ENCODE measurements at places on chromosomes 7 and 10. TPM values are rescaled to one million over a fixed set of nuclear protein-coding genes. Genes with fewer than 3 reads are reported as not detected.

- DNase-seq, result no peak
- H3K4me1 ChIP-seq, result no peaks in the 10 kb centered on the region
- no peaks in the 10 kb centered on the region for H3K27me3 ChIP-seq
- no peak overlapping the region for H3K4me3 ChIP-seq
- no peak overlapping the region for H3K27ac ChIP-seq
Measured at GRCh38 chr7:89023877-89024276, 228.3 kb upstream of the TEX47 start.

The MBL2 gene
- total RNA-seq, result not detected

- H3K27me3 ChIP-seq, result no peaks in the 10 kb centered on the region
- H3K4me3 ChIP-seq, result no peak overlapping the region
- no peak overlapping the region for H3K27ac ChIP-seq
- no peaks in the 10 kb centered on the region for H3K4me1 ChIP-seq
- no peak for DNase-seq
- H3K36me3 ChIP-seq, result no peaks in the 10 kb centered on the region
Measured at GRCh38 chr10:65197935-65198334, 1676.7 kb downstream of the REEP3 start.

- no peak overlapping the region for H3K27ac ChIP-seq
- H3K36me3 ChIP-seq, result no peaks in the 10 kb centered on the region
- H3K4me3 ChIP-seq, result no peak overlapping the region
- H3K27me3 ChIP-seq, result no peaks in the 10 kb centered on the region
Measured at GRCh38 chr10:68208424-68209042, 23.4 kb downstream of the ATOH7 start.

DNA sequence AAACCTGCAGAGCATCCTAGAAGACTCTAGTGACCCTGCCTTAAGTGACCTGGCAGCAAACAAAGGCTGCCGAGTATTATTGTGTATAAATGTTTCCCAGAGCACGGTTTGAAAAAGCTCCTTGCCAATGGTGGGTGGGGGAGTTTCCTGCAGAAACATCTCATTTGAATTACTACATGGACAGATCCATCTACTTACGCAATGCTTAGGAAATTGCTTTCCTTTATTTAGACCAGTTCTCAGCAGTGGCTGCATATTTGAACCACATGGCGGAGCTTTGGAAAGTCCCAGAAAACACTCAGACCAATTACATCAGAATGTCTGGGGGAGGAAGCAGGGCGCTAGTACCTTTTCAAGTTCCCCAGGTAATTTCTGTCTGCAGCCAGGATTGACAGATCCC is 560.9 kb downstream of the SDK1 start:
- peaks cover 10% of the 10 kb centered on the region for H3K4me1 ChIP-seq
- peak; percentile 42 for DNase-seq
- H3K27ac ChIP-seq, result no peak overlapping the region
- no peak overlapping the region for H3K4me3 ChIP-seq
- no peaks in the 10 kb centered on the region for H3K36me3 ChIP-seq

The MYOZ1 gene
- total RNA-seq, result 6.0 TPM

DNA sequence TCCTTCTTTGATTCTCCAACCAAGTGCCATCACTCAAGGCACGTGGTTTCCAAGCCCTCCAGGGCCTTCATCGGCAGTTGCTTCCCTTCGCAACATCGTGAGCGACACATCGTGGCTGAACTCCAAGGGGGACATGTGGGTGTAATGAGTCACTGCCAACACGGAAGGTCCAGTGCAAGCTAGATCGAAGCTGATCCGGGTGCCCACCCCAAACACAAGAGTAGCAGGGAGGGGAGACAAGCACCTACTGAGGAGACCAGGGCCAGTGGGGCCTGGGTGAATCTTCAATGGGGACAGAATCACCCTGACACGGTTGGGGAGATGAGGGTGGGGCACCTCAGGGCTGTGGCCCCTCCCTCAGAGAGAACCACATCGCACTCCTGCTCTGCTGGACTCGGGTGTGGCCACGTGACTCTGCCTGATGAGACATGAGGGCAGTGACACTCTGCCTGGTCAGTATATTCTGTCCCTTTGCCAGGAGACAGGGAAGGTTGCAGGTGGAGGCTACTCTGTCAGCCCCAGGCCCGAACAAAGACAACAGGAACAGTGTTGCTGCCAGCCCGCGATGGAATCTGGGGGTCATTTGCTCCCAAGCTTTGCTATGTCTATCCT is 36.8 kb upstream of the HSPA12A start:
- no peaks in the 10 kb centered on the region for H3K36me3 ChIP-seq
- H3K4me3 ChIP-seq, result no peak overlapping the region

DNA sequence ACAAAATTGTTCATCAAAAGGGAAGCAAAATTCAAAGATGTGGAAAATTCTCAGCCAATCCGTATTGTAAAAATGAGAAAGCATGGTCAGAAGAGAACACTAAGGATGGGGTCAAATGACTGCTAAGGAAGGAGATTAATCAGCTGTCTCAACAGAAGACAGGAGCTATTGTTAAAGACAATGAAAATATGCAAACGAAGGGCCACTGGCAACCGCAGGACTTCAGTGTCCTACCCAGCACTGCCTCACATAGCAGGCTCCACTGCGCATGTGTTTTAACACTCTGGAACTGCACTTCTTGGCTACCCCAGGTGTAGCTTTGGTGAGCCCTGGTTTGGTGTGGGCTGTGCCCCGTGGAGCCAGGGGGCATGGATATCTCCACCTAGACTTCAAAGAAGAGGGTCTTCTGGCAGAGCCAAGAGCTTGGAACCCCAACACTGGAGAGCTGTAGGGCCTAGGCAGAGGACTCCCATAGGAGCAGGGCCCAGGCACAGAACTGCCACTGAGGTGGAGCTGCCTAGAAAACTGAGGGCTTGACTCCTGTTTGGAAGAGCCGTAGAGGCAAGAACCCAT is 176.2 kb upstream of the GDF10 start:
- H3K27me3 ChIP-seq, result no peaks in the 10 kb centered on the region
- H3K36me3 ChIP-seq, result no peaks in the 10 kb centered on the region
- no peaks in the 10 kb centered on the region for H3K4me1 ChIP-seq
- H3K27ac ChIP-seq, result no peak overlapping the region
- no peak overlapping the region for H3K4me3 ChIP-seq

DNA sequence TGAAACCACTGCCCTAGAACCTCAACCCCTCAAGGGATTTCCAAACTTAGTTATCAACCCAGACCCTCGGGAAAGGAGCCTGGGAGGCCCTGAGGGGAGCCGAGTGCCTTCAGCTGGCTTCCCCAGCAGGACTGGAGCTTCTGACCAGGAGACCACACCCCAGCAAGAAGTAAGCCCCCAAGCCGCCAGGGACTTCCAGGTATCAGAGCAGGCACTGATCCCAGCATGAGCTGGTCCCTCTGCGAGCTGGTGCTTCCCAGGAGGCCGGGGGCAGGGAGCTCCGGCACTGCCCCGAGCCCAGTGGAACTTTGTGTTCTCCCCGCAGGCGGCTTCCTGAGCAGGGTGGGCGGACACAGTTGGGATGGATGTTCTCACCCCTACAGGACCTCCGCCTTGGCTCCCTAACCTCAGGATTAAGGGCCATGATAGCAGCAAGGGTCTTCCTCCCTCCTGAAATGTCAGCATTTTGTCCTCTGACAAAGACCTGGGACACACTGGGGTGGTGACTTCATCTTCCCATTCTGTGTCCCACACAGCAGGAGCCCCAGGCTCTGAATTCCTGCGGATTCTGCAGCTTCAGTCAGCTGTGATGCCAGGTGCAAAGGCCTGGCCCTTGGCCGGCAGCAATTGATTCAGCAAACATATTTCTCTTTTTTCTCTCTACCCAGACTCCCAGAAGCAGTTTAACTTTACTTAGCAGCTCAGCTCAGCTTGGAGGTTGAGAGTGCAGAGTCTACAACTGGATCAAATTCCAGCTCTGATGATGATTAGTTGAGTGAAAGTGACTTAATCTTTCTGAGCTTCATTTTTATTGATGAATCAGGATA is 11.6 kb downstream of the ATP6V0E2 start:
- H3K36me3 ChIP-seq, result no peaks in the 10 kb centered on the region
- no peak overlapping the region for H3K27ac ChIP-seq
- H3K4me3 ChIP-seq, result no peak overlapping the region
- DNase-seq, result no peak

GRCh38 chr10:111835574-111835973 is 348.0 kb downstream of the GPAM start:
- no peaks in the 10 kb centered on the region for H3K36me3 ChIP-seq
- H3K27me3 ChIP-seq, result no peaks in the 10 kb centered on the region
- H3K4me1 ChIP-seq, result no peaks in the 10 kb centered on the region
- no peak overlapping the region for H3K4me3 ChIP-seq
